ENCODE measurements at places on chromosomes 4 and X.

DNA sequence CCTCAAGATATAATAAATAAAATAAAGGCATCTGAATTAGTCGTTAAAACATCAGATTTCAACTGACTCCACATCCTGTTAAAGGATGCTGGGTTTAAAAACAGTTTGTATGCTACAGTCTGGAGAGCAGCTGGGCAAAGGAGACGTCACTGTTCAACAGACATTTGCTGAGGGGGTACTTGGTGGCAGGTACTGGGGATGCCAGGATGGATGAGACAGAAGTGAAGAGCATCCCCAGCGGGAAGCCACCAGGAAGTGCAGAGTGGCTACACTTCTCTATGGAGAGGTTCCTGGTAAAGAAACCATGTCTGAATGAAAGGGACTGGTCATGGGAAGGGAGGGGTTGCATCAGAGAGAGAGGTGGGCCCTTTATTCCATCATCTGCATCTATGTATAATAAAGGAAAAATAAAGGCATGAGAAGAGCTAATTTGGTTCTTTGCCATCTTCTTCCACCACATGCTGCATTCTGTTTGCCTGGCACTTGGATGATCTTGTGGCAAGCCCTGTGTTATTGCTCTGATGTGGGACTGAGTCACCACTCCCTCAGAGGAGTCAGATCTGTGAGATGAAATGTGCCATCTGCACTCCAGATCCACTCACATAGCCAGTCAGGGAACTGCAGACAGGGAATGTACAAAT is 145.0 kb downstream of the SOWAHB start:
- no peak for DNase-seq

DNA sequence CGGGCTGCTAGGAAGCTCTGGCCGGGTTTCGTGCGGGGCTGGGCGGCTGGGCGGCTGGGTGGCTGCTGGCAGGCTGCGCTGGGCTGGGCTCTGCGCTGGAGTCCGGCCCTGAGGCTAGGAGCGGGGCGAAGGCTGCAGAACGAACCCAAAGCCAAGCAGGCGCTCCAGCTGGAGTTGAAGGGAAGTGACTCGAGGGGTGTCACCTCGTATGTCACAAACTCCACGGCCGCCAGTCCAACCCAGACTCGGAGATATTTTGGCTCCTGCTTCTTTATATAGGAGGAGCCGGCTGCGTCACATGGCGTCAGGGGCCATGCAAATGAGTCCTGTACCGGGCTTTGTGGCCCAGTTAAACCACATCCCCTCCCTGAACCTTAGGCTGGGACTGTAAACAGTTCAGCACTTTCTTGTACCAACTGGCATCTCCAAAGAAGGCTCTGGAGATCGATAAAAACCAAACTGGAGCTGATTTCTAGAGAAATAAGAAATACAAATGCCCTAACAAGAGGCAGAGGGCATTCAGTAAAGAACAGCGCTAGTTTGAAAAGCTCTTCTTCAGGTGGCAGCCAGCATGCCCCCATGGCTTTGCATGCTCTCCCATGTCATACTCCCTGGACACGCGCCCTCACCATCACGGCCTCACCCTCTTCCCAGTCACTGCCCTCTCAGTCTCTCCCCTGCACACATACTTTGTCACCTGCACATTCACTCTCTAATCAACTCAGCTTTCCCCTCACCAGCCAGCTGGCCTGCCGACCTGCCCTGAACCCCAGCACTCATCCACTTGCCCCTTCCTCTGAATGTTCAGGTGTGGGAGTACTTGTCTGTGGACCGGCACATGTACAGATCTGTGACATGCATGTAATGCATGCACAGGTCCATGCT is 58.5 kb downstream of the TSC22D3 start:
- DNase-seq: peak; percentile 66

DNA sequence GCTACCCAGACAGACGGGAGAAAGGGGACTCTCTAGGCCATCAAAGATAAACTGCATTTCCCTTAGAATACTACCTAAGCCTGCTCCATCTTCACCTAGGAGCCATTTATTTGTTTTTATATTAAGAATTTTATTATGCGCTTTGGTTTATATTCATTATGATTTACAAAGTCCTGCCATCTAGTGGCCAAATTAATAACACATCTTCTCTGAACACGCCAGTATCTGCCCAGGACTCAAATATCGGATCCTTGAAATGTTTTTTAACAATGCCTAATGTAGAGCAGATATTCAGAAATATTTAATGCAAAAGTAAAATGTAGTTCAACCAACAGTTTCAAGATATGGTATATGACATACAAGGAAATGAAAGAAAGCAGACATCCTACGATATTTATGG is 20.8 kb upstream of the PRPS2 start:
- DNase-seq: no peak

DNA sequence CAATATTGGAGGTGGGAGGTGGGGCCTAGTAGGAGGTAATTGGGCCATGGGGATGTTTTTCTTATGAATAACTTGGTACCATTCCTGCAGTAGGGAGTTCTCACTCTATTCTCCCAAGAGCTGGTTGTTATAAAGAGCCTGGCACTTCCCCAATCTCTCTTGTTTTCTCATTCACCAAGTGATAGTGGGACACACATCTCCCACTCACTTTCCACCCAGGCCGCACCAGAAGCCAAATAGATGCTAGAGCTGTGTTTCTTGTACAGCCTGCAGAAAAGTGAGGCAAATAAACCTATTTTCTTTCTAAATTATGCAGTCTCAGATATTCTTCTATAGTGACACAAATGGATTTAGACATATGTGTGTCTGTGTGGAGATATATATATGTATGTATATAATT is 117.6 kb downstream of the ANKRD50 start:
- DNase-seq: no peak

DNA sequence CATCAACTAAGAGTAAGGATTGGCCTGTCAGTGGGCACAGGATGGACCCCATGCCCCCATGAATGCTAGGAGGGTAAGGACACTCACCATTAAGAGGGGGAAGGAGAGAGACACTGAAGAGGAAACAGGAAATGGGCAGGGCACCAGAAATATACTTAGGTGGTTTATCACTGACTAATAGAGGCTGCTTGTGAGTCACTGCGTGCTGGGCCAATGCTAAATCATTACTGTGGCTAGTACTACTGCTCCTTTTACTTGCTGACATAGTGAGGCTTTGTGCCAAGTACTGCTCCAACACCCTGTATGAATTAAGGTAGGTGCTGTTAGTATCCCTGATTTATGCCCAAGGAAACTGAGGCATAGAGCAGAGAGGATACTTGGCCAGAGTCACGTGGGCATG is 130.4 kb upstream of the FRMPD4 start:
- no peak for DNase-seq

- no peak for DNase-seq
These were observed 25.8 kb downstream of the IGFBP7 start for GRCh38 chr4:57084360-57084759.

DNA sequence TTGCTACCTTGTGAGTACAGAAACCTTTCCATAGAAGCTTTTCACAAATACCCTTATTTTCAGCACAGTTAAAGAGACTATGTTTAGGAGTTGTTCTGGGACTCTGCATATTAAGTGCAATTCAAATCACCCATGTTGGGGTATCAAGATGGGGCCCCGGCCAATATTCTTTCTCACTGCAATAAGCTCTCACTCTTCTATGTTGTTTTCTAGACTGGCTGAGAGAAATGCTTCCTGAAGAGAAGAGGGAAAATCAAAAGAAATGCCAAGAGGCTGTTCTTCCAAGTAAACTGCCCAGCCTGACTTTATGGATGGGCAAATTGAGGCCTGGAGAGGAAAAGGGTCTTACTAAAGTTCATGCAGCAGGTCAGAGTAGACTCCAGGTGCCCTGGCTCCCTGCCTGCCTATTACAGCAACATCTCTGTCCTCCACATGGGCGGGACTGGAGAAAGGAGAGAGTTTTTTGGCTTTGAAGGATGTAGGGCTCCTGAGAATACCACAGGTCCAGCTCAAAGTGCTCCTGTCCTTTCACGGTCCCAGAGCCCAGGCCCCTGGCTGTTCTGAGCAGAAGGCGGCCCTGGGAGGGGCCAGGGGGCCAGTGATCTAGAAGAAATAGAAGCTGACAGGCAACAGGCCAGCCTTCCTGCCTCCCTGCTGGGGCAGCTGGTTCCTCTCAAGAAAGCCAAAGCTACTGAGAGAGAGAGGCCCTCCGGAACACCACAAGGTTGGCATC is 745 bp upstream of the IQSEC2 start:
- DNase-seq: no peak

- DNase-seq: no peak
These were observed 38.9 kb downstream of the ACOX3 start for GRCh38 chr4:8401665-8402064.

DNA sequence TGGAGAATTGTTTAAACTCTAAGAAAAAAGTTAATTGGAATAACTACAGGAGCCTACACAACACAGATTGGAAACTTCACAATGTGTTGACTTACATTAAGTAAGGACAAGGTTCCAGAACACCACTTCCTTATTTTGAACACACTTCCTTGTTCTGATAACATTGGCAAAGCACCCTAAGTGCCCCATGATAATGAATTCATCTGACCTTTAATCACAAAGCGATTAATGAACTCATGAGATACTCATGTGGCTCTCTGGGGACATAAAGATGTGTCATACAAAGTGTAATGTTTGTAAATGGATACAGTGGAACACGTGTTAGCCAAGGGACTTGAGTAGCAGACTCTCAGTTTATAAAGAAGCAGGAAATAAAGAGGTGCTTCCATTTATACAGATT is 69.0 kb upstream of the ATOH1 start:
- DNase-seq: no peak

DNA sequence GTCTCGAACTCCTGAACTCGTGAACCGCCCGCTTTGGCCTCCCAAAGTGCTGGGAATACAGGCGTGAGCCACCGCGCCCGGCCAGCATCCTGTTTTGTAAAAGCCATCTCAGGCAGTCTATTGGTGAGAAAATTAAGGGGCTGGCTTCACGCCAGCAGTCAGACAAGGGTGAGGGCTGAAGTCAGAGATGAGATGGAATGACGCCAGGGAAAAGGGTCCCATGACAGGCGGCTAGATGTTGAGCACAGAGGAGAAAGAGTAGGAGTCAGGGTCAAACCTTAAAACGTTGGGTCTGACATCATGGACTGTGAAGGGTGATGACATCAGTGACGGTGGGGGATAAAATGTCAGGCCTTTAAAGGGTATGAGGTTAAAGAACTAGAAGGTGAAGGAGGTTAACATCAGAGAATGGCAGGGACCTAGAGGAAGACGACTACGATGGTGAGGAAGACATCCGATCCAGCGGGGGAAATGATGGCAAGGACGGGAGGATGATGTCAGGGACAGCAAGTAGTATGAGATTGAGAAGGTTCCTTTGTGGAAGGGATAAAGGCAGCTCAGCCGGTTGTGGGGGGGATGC is 504 bp upstream of the RBM3 start:
- no peak for DNase-seq

DNA sequence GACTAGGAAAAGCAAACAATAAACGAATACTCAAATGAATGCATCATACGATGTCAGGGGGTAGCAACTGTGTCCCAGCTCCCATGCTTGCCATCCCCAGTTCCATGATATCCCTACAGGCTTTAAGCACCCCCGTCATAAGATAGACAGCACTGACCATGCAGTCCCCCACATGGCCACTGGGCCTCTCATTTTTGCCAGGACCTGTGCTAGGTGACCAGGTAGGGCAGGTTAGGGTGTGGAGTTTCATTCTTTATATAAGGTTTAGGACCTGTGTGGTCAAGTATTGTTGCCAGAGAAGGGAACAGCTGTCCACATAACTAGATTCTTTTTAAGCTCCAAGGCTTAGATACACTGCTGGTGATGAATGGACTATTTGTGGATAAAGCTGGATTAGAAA is 9.7 kb downstream of the PPEF2 start:
- DNase-seq: no peak

GRCh38 chr4:90227177-90227576 is 100.0 kb downstream of the CCSER1 start:
- no peak for DNase-seq

DNA sequence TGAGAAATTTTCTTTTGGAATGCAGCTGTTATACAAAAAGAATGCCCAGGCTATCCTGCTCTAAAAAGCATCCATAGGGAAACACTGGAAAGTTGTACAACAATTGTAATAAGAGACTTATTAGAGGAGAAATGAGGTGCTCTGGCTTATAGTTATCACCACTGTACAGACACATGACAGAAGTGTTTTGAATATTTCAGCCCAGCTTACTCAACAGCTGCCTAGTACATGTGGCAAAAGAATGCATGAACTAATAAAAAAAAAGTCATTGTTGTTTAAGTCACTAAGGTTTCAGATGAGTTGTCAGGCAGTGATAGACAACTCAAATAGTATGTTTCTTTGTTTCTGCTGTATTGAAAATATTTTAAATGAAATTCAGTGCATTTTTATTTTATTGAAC is 307.7 kb downstream of the GPM6A start:
- DNase-seq: no peak
